Lung (tissue), 17 donors: ENCODE measurements at places on chromosomes 16 and 17. TPM values are rescaled to one million over a fixed set of nuclear protein-coding genes. Genes with fewer than 3 reads are reported as not detected.

Gene MLLT6
- 70.1 TPM for total RNA-seq

Gene DNAAF8
- 11.3 TPM for total RNA-seq

Gene CDRT4
- total RNA-seq: 8.6 TPM

Gene HSPB9
- total RNA-seq: 0.20 TPM

Gene RAC3
- 8.2 TPM for total RNA-seq

Gene CCDC200
- 1.4 TPM for total RNA-seq

Gene GPR142
- not detected for total RNA-seq

Gene ZPBP2
- total RNA-seq: not detected

Gene PERCC1
- 0.57 TPM for total RNA-seq

DNA sequence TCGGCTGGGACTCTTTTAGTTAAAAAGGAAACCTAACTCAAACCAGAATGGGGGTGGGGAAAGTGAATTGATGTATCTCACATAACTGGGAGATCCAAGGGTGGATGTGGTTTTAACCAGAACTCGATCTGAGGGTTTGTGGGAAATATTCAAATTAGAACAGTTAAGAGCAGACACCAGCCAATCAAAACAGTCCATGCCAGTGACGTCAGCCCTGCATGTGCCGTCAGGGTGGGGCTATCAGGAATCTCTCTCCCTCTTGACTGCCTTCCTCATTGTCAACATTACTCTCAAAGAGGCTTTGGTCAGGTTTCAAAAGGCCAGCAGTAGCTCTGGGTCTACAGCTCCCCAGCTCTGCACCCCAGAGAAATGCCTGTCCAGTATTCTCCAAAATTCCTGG lies 94.2 kb upstream of the HSBP1 start:
- no peaks in the 10 kb centered on the region for H3K36me3 ChIP-seq
- no peaks in the 10 kb centered on the region for H3K27me3 ChIP-seq
- DNase-seq: no peak

GRCh38 chr17:40323391-40324381 lies 14.7 kb downstream of the RARA start:
- peaks cover 4% of the 10 kb centered on the region for H3K36me3 ChIP-seq
- H3K27me3 ChIP-seq: no peaks in the 10 kb centered on the region
- H3K27ac ChIP-seq: peak overlapping the region; percentile 87
- H3K4me3 ChIP-seq: no peak overlapping the region
- peak; percentile 75 for DNase-seq

GRCh38 chr17:45428931-45429338 lies 3.7 kb downstream of the ARHGAP27 start:
- H3K27me3 ChIP-seq: no peaks in the 10 kb centered on the region
- H3K27ac ChIP-seq: no peak overlapping the region

- no peak overlapping the region for H3K27ac ChIP-seq
- H3K36me3 ChIP-seq: no peaks in the 10 kb centered on the region
- no peaks in the 10 kb centered on the region for H3K4me1 ChIP-seq
- no peak overlapping the region for H3K4me3 ChIP-seq
Observed at GRCh38 chr16:30485818-30486436, 13.4 kb downstream of the ITGAL start.

DNA sequence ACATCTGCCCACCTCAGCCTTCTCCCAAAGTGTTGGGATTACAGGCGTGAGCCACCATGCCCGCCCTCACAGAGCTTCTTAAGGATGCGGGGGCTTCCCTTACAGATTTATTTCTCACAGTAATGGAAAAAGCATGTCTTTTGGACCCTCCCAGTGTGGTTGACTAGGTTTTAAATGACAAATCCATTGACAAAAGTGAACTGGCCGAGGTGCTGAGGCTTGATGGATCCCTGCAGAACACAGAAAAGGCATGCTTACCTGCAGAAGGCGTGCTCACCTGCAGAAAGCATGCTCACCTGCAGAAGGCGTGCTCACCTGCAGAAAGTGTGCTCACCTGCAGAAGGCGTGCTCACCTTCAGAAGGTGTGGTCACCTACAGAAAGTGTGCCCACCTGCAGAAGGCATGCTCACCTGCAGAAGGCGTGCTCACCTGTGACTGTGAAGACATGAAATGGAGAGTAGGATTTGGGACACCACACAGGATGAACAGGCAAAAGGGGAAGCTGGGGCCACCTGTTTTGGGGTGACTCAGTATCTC lies 15.1 kb upstream of the BBS2 start:
- H3K4me3 ChIP-seq: no peak overlapping the region

- no peaks in the 10 kb centered on the region for H3K27me3 ChIP-seq
- H3K4me1 ChIP-seq: peaks cover 15% of the 10 kb centered on the region
- peak overlapping the region; percentile 49 for H3K27ac ChIP-seq
- DNase-seq: peak; percentile 76
Observed at GRCh38 chr17:17587614-17588337, 3.7 kb downstream of the PEMT start.

DNA sequence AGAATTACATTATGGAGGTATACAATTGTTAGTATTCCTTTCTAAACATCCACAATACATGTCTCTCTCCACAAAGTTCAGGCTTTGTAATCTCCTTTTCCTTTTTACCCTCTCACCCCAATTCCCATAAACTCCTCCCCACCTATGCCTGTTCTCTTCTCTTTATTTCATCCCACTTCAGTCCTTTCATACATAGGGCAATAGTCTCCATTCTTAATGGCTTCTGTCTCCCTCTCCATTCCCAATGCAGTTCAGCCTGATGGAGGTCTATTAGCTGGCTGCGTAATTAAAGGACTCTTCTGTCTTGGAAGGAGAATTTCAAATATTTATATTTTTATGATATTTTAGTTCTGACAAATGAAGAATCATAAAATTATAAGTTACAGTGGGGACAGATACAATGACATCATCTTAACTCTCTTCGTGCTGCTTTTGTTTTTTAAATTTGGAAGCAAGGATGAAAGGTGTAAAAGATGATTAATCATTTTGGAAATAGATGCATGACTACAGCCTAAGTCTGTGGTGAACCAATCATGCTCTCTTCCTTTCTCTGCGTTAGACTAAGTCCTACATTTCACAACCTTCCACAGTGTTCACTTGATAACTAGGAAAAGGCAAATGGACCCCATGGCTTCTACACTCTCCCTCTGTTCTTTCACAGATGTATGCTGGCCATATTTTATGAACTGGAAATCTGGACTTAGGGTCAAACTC lies 11.2 kb upstream of the FAM20A start:
- H3K27ac ChIP-seq: no peak overlapping the region
- H3K4me3 ChIP-seq: no peak overlapping the region
- no peaks in the 10 kb centered on the region for H3K27me3 ChIP-seq
- DNase-seq: no peak

DNA sequence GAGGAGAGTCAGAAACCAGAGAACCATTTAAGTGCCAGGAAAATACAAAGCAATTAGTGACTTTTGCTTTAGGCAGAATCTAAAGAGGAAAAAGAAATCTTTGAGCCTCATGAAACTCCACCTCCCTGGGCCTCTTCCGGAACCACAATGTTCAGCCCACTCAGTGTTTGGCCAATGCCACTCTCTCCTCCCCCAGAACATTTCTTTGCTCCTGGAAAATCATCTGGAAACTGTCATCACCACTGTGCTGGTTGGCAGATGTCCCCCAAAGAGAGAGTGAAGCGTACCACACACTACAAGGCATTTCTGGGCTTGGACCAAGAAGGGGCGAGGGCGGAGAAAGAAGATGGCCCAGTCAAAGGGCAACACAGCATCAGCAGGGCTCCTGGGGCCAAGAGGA lies 7.1 kb upstream of the SOX9 start:
- H3K4me1 ChIP-seq: peaks cover 20% of the 10 kb centered on the region
- no peak overlapping the region for H3K27ac ChIP-seq
- peaks cover 13% of the 10 kb centered on the region for H3K27me3 ChIP-seq
- no peaks in the 10 kb centered on the region for H3K36me3 ChIP-seq

DNA sequence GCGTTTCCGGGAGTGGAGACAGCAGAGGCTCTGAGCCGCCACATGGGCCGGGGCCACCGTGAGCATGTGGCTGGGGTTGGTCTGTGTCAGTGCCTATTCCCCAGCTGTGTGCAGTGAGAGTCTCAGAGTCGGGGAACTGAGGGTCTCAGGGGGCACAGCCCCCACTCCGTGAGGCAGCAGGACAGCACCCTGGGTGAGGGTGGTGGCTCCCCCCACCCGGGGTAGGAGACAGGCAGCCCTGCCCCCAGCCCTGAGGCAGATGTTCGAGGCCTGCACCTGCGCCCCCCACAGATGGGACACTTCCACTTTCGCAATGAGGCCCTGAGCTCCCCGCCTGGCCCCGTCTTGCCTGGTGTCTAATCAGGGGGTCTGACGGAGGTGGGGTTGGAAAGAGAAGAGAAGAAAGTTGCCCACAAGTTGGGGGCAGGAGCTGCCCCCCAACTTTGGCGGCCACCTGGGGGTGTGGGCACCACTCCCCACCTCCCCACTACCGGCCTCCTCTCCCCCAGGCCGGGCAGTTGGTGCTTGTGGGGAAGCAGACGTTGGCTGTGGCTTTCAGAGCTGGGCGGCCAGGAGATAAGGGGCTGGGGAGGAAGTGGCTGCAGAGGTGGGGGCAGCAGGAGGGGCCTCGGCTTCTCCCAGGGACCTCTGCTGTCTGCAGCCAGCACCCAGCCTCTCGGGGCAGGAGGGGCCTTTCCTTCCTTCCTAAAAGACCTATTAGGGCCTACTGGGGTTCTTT lies 1.8 kb upstream of the CBFA2T3 start:
- H3K27ac ChIP-seq: no peak overlapping the region
- H3K4me1 ChIP-seq: peaks cover 11% of the 10 kb centered on the region
- no peaks in the 10 kb centered on the region for H3K27me3 ChIP-seq
- H3K36me3 ChIP-seq: no peaks in the 10 kb centered on the region

DNA sequence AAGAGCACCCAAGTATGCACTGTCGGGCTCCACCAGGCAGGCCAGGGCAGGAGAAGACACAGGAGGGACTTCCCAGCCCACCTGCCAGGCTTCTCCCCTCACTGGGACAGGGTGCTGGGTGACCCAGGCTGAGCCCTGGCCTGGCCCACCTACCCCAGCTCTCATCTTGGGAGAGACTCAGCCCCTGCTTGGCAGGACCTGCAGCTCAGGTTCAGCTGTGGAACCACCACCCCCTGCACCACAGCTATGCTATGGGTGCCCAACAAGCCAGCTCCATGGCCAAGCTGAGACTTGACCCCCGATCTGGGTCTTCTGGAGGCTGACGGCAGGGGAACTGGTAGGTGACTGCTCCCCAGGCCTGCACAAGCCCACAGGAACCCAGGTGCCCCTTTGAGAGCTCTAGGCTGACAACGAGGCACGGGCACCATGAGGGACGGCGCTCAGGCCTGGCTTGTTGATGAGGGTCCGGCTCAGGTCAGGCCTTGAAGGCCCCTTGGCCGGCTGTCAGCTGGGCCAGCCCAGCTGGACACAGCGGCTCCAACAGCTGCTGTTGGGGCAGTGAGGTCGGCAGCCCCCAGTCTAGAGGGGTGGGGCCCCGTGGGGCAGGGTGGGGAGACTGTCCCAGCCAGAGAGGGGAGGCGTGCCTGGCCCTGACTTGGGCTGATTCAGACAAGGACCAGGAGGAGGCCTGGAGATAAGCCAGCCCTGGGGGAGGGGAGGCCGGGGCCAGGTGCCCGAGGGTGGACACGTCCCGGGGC lies 4.6 kb downstream of the RPUSD1 start:
- peaks cover 8% of the 10 kb centered on the region for H3K36me3 ChIP-seq
- peaks cover 10% of the 10 kb centered on the region for H3K4me1 ChIP-seq
- no peak for DNase-seq

DNA sequence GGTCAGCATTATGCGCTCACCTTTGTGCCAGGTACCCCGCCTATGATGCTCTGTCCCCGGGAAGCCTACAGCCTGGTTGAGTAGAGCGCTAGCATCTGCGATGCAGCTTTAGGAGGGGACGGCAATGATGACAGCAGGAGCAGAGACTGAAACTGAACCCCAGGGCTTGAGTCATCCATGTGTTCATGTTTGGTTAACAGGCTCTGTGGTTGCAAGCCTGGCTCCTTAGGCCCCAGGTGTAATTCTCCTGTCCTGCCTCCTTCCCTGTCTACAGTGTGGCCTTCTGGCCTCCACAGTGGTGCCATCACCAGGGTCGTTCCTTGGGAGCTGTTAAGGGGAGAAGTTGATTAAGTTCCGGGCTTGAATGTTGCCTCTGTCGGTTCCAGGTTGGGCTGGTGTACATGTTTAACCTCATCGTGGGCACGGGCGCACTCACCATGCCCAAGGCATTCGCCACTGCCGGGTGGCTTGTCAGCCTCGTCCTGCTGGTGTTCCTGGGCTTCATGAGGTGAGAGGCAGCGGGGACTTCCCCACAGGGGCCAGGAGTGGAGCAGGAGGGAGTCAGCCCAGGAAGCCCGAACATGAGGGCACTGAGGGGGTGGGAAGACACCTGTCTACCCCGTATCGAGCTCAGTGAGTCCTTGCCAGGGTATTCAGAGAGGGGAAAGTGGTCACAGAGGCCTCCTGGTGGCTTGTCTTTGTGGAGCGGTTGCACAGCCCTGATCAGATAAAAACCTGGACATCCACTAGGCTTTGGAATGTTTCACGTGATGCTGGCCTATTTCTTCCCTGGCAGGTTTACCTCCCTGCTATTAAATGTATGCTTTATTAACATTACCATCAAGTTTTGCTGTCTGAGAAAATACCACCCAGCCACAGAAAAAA lies 9.2 kb upstream of the NAT9 start:
- no peak overlapping the region for H3K27ac ChIP-seq
- H3K4me1 ChIP-seq: no peaks in the 10 kb centered on the region
- peaks cover 23% of the 10 kb centered on the region for H3K36me3 ChIP-seq
- H3K27me3 ChIP-seq: no peaks in the 10 kb centered on the region

DNA sequence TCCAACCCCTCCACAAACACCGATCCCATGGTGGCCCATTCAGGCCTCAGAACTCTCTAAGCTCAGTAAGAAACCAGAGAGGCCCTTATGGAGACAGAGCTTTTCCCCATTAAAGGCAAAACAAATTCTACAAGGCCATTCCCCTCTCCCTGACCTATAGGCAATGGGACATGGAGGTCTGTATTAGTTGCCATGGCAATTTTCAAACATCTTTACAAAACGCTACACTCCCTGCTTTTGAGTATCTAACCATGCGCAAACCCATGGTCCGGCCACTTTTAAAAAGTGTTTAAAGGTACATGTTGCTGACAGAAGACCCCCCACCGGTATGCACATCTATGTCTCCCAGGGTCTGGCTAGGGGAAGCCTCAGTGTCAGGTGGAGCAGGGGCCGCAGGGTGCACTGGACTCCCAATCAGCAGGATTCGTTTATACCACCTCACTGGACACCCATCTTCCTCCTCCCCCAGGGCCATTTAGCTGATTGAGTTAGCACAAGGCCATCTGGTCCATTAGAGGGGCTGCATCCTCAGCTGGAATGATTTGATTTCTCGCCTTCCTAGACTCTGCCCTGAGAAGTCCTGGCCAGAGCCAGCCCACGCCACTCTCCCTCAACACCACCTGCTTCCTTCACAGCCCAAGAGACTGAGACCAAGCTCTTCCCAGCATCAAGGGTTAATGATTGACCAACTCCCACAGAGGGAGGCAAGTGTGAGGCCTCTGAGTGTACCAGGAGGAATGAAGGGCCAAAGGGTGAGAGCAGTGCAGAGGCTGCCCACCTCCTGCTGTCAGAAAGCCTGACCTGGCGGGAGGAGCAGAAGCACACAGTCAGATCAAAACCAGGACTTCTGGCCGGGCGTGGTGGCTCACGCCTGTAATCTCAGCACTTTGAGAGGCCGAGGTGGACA lies 10.9 kb downstream of the ACLY start:
- DNase-seq: no peak
- H3K27ac ChIP-seq: no peak overlapping the region
- H3K27me3 ChIP-seq: no peaks in the 10 kb centered on the region
- no peak overlapping the region for H3K4me3 ChIP-seq
